Lung (tissue), 17 donors: ENCODE measurements at places on chromosomes 1 and 21.

DNA sequence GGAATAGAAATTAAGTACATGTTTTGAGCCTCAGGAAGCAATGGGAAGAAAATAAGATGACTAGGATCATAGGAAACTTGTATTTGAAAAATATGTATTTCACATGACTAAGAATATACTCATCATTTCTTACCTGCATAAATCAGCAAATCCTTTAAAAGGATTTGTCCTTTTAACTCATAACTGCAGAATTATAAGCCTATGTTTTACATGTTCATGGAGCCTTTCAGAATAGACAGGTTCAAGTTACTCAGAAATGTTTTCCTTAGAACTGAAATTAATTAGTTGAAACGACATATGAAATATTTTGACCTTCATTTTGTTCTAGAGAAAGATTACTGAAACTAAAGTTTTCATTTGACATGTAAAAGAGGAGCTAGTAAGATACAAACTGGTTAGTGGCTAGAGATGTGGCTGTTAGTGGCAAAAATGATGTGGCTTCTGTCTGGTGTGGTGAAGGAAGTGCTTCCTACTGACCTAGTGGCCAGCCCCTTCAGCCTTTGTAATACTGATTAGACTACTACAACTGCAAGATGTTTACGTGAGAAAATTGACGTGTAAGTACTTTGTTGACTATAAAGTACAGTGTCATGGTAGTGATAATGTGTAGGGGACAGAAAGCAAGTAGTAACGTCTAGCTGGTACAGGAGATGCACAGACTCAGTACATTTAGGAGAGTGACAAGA lies 54.7 kb downstream of the PACC1 start:
- DNase-seq, result no peak

- DNase-seq, result no peak
Measured at GRCh38 chr1:106978477-106979322, 77.8 kb upstream of the PRMT6 start.

DNA sequence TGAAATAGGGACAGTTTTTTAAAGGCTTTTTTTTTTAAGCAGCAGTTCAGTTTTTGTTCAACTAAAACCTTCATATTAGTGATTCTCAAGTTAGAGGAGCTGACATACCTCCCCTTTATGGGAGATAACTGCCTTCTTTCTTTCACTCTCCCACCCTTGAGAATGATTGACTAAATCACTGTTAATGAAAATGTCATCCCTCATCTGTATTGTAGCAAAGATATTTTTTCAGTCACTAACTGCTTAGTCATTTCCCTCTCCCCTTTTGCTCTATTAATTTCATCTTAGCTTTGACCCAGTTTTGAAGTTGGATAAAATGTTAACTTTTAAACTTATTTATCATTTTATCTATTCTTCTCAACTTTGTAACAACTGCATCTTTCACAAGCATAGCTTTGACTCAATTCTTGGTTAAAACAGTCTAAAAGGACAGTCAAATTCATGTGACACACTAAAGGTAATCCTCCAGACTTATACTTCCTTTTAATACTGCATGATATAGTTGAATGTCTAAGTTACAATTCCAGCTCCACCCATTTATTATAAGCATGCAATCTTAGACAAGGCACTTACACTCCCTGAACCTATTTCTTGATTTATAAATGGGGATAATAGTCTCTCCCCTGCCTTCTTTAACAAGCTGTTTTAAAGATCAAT lies 17.1 kb downstream of the CAPZA1 start:
- DNase-seq, result no peak

GRCh38 chr21:44727757-44728156 lies 16.4 kb upstream of the TSPEAR start:
- no peak for DNase-seq

DNA sequence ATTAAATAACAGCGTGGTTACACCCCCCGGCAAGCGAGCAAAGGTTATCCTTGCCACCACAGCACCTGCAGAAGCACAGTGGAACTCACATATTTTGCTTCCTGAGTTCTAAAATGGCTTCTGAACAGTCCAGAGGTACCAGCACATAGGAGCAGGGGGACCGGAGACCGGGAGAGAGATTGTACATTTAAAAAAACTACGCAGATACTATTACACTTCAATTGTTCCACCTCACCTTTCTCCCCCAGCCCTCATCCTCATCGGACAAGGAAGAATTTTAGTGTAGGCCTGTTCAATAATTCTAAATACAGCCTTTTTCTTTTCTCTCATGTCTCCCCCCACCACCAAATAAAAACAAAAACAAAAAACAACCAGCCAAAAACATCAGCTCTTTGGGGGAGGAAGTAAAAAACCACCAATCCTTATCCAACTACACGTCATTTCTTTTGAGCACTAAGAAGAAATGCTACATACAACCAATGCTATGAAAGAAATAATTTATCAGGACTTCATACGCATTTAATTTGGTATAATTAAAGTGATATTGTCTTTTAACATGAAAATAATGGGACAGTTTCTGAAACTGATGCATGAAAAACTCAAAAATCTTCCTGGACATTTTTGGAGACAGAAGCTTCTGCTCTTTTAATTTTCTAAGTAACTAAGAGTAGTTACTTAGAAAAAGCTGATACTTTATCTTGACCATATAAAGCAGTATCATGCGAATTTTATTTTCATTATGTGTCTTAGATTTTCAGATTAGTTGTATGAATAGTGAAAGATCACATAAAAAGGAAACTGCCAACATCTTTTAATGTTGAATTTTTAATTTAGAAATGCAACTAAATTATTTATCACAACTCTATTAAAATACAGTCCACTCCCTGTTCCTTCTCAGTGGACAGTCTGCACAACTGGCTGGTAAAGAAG lies 9.1 kb downstream of the CDKN2C start:
- peak; percentile 15 for DNase-seq

- peak; percentile 47 for DNase-seq
Measured at GRCh38 chr1:9561429-9561828, 22.2 kb downstream of the SLC25A33 start.

DNA sequence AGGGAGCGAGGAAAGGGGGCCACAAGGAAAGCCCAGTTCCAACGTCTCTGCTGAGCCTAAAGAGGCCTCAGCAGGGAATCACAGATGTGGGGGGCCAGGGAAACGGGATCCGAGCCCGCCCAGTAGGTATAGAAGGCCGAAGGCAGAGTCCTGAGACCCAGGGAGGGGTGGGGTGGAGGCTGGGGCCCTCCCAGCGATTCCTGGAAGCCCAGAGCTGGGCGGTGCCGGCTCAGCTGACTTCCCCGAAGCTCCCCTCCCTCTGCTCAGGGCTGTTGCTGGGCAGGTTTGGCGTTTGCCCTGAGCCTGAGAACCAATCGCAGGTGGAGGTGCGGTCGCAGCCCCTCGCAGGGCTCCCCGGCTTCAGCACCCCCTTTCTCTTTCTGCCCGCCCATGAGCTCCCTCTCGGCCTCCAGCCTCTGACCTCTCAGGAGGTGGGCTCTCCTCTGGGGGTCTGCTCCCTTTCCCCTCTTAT lies 12.8 kb downstream of the ADAMTSL4 start:
- DNase-seq, result peak; percentile 96

DNA sequence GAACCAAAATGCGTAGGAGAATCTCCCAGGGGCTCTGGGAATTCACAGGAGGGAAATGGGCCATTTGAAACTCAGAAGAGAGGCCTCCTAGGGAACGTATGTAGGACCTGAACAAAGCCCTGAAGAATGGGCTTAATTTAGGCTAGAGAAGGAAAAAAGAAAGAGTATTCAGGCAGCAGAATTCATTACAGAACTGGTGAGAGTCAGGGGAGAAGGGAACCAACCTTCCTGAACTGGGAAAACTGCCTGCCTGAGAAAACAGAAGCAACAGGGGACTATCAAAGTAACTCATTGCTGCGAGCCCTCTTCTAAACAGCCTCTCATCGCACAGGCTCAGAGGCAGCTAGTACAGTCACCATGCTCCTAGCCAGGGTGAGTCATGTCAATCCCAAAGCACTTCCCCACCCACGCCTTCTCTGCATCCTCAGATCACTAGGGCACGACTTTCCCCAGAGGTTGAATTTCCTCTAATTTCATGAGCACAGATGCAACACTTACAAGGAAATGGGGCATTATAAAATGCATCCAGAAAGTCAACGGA lies 98.1 kb downstream of the ADSS2 start:
- no peak for DNase-seq

- DNase-seq, result no peak
Measured at GRCh38 chr1:54867717-54868057, 19.3 kb downstream of the DHCR24 start.

- no peak for DNase-seq
Measured at GRCh38 chr1:36760081-36760480, 274.2 kb downstream of the GRIK3 start.
